Stimulated activated CD4-positive, alpha-beta T cell treated with anti-CD3 and anti-CD28 coated beads, Interleukin-15, amount 100 ng/mL, for 48 hours (primary cell): ENCODE measurements at places on chromosomes 12 and 14.
A peak's percentile ranks its signal among the peaks of the same experiment; 100 is the strongest.

GRCh38 chr12:106030210-106031071 is 108.3 kb downstream of the NUAK1 start:
- DNase-seq: no peak

- DNase-seq: no peak
Measured at GRCh38 chr12:121314431-121314830, 17.9 kb upstream of the CAMKK2 start.

DNA sequence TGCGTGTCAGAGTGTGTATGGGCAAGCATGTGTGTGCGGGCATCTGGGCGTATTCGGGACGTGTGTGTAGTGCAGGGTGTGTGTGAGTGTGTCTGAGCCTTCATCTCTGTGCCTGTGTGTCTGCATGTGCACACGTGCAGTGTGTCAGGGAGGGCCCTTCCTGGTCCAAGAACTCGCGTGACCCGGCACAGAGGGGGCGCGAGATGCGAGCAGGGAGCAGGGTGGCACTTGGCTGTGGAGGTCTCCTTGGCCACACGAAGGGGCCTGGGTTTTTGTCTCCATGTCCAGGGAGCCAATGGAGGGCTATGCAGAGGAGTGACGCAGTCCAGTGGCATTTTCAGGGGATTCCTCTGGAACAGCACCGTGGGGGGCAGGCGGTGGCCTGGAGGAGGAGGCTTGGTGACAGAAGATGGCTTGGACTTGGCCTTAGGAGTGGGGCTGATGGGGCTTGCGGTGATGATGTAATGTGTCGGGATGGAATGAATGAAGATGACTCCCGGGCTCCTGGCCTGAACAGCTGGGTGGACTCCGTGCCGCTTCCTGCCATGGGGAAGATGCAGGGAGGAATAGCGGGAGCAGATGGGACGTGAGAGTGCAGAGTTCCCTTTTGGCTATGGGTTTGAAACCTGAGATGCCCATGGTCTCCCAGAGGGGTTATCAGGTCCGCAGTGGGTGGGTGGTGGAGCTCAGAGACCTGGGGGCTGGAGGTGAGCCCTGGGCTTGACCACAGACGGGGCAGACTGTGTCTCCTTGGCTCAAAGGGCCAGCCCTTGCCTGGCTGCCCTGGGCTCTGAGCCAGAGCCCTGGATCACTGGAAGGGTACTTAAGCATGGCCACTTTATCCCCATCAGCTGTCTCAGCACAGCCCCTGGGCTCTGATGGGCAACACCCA is 208.3 kb downstream of the PHETA1 start:
- no peak for DNase-seq

GRCh38 chr14:58607952-58608317 is 29.8 kb upstream of the DACT1 start:
- DNase-seq: no peak

DNA sequence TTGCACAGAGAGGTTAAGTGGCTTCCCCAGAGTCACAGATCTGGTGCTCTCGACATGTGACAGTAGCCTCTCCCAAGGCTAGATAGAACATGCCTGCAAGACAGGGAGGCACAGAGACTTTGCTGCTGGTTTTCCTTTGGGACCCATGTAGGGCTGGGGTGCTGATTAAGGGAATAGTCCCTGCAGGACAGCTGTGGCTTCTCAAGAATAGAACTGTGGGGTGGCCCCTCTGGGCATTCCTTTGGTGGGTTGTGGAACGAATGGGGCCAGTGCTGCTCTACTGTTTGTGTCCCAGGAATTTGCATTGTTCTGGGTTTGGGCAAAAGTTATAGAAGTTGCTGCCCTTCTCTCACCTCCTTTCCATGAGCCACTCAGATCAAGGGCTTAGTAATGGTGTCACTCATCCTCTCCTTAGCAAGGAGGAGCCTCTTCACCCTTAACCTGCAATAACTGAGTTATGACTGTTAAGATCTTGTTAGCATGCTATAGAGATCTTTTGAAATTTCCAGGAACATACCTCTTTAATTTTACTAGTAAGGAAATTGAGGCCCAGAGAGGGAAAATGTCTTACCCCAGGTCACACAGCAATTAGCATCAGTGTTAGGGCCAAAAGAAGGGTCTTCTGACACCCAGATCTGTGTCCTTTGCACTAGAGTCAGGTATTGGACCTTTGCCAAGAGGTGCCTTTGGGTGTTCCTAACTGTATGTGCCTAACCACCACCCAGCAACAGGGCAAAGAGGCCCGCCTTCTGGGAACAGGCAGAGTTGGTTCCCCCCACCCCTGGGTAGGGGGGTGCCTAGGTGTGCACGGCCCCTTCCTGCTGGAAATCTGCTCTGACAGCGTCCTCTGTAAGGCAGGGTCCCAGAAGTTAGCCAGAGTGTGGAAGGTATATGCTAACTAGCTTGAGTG is 31.4 kb downstream of the CD9 start:
- no peak for DNase-seq

DNA sequence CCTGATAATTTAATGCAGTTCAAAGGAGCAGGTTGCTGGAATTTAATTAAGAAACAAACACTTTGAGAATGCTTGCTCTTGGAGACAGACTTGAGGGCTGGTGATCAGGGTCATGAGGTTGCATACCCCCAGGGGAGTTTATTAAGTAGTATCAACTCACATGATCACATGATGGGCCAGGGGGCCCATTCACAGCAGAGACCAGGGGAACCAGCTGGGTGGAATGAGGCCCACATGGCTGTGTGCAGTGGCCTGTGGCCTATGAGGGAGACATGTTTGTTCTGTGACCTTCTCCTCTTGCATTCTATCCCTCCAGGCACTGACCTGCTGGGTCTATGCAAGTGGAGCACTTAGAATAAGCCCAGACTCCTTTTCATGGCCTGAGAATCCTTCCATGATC is 266.6 kb upstream of the PWP1 start:
- DNase-seq: no peak

- DNase-seq: no peak
Measured at GRCh38 chr12:75996861-75997447, 34.6 kb downstream of the PHLDA1 start.

- DNase-seq: no peak
Measured at GRCh38 chr14:56172571-56172971, 54.4 kb downstream of the PELI2 start.

- DNase-seq: no peak
Measured at GRCh38 chr14:24956104-24956503, 93.8 kb downstream of the STXBP6 start.

- DNase-seq: no peak
Measured at GRCh38 chr12:24879644-24880043, 69.3 kb downstream of the BCAT1 start.

GRCh38 chr12:114580306-114580705 is 103.7 kb downstream of the TBX3 start:
- DNase-seq: no peak

GRCh38 chr12:29799591-29799990 is 15.8 kb upstream of the TMTC1 start:
- DNase-seq: no peak

DNA sequence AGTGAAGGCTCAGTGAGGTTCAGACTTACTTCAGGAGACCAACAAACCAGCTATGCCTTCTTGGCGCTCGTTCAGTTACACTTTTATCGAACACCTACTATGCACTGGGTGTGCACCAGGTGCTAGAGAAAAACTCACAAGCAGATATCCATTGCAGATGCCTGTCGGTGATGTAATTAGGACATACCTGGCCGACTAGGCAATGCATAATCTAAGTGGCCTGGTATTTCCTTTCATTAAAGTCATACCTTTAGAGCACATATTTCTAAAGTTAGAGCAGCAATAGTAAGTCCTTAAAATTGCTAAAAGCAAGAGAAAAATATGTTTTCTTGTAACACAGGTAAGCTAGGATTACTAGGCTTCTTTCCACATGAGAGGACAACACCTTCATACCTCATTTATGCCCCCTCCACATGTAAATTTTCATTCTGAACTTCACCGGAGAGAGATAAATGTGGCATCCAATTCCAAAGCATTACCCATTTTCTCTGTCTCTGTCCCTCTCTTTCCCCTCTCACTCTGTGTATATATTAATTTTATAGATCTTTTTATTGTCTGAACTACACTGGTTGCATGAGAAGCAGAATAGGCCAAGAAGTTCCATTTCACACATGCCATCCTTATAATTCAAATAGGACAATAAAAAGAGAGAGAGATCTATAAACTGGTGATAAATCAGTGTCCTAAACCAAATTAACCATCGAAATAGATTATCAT is 242.2 kb downstream of the SPTSSA start:
- no peak for DNase-seq

DNA sequence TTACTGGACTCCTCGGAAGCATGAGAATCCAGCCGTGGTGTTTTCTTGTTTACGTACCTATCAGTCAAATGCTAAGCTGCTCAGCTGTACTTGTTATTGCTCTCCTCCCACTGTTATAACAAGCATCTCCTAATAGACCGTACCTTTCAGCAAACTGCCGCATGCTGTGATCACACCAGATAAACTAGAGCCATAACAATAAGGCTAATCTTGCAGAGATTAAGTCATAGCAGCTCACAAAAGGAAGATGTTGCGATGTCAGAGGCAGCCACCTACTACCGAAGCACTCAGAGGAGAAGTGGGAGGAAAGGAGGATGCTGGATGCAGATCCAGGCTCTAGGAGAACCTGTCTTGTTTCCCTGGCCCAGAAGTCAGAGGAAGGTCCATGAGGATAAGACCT is 196.0 kb downstream of the GALC start:
- no peak for DNase-seq

- DNase-seq: peak; percentile 26
Measured at GRCh38 chr12:39145175-39145999, 240.0 kb upstream of the CPNE8 start.

DNA sequence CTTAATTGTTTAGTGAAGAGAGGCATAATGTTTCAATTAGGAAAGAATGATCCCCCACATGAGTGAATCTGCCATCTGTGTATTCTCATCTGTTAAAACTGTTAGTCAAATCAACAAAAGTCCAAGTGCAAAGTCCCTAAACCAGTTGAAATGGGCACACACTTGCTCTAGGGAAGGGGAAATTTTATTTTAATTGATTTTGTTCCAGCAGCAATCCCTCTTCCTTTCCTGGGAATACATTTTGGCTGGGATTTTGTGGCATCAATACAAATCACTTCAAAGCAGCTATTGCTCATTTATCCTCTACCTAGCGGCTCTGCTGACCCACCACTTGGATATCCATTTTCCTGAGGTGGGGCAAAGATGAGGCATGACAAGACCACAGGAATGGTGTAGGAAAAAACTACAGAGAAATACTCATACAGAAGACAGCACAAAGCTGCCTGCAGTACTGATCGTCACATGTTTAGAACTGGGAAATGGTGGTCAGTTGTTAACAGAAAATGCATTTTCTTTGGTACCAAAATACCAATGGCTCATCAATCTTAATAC is 9.8 kb upstream of the SSTR1 start:
- no peak for DNase-seq

DNA sequence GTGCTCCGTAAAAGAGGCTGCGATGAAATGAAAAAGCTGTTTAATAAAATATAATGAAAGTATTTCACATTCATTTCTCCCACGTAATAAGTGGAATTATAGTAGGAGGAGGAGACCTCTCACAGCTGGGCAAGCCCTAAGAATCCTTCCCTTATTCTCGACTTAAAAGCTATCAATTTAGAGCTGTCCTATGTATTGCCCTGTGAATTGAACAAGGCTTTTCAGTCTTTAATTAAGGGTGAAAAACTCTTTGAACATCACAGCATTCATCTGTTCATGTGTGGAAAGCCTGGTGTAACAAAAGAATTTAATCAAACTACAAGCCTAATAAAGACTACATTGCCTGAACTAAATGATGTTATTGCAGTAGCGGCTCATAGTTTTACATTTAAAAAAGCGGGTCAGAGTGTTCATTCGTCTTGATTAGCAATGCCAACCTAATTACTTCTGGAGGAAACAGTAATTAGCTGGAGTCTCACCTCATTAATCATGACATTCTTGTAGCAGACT is 142.0 kb downstream of the ETNK1 start:
- DNase-seq: no peak
